Adrenal gland (tissue), 19 donors: ENCODE measurements at places on chromosomes 5 and 9.

DNA sequence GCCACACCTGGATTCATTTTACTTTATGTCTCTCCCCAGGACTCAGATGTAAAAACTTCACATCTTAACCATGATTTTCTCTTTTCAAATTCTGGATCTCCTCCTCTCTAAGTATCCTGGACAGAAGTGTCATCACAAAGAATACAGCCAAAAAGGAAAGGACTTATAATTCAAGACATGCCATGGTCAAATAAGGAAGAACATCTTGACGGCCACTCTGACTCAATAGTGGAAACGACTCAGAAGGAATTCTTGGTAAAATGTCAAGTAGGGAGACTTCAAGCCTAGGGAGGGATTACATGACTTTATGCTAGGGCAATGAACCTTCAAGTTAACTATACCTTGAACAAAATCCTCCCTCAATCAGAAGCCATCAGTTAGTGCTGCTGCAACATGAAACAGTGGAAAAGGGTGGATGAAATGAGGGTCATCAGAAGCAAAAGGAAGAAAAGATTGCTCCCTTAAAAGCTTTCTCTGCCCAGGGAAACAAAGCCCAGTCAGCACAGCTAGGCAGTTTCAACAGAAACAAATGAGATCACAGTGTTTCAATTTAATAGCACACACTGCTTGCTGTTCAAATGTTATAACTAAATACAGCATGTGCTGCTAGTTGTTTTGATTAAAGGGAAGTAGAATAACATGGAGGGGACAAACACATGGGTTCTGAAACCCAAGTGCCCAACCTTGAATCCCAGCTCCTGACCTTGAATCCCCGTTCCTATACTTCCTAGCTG lies 101.4 kb downstream of the LPAR1 start:
- no peak for DNase-seq

DNA sequence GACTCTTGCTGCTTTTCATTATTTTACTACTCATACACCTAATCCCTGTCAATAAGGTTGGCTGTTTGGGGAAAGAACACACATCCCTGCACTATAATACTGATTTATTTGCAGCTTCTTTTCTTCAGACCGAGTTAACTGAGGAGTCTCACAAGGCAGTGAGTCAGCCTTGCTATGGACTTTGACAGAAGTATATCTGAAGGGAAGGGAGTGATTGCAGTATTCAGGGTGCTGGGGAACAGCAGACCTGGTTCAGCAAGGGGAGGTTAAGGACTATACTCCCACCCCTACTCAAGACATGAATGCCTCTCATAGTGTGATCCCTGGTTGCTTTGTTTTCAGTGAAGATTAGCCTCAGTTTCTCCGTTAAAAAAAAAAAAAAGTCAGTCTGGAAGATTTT lies 99.8 kb downstream of the TLE4 start:
- DNase-seq = no peak

DNA sequence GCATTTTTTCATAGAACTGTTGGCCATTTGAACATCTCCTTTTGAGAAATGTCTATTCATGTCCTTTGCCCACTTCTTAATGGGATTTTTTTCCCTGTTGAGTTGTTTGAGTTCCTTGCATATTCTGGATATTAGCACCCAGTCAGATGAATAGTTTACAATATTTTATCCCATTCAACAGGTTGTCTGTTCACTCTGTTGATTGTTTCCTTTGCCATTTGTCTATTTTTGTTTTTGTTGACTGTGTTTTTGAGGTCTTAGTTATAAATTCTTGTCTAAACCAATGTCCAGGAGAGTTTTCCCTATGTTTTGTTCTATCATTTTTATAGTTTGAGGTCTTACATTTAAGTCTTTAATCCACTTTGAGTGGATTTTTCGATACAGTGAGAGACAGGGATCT lies 139.0 kb upstream of the TNPO1 start:
- no peak for DNase-seq

DNA sequence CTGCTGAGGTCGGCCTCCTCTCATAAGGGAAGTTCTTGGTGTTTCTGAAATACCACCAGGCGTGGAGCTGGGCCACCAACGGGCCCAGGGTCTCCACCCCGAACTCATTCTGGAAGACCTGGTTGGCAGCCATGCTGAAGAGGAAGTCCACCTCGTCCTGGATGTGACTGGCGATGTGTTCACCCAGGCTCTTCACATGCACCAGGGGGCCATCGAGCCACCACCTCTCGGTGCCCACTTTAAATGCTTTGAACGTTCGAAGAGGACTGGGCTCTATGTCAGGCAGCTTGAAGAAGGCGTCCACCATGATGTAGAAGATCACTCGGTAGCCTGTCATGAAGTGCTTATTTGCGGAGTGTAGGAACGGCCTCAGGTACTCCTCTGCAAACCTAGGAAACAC lies 15.1 kb downstream of the GLT6D1 start:
- DNase-seq = no peak

- DNase-seq = no peak
Measured at GRCh38 chr9:4980086-4980727, 4.9 kb upstream of the JAK2 start.

- DNase-seq = no peak
Measured at GRCh38 chr9:91923145-91923544, 26.9 kb downstream of the ROR2 start.

DNA sequence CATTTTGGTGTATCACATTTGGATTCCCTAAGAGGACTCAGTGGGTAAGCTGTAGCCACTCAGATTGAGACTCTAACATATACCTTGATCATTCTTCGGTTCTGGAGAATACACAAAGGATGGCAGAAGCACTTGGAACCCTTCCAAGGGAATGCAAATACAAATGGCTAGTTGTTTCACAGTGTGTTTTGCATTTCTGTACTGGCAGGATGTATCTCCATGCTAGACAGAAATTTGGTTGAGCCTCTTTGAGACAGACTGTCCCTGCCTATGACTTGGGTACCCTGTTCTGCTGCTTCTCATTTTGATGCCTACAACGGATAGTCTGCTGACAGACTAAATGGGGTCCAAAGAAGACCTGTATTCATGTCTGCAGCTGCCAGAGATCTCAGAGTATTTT lies 273.5 kb downstream of the TMEM38B start:
- DNase-seq = no peak

DNA sequence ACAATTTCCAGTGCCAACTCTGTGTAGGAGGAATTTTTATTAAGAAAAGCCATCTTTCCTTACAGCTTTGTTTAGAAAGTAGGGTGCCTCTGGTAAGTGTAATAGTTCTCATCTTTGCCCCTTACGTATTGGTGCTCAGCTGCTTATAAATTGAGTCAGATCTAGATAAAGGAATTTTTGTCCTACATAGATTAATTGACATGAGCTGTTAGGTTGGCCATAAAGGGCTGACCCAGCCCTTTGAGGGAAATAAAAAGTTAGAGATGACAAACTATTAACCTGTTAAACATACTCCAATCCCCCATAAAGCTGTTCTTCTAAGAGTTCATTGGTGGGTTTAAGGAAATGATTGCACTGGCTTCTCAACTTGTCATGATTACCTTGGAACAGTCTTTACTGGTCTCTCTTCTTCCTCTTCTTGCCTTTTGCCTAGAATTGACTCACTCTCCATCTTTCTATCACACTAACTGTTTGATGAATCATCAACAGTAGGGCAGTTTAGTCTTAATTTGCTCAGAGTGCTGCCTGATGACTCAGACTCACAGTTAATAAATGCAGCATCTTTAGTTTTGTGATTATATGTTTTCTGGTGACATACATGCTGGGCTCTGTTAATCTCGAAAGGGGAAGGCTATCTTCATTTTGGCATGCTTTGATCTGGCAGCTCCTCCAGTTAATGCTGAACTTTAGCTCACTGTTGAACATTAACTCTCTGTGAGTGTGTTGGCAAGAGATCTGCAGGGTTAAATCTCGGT lies 51.7 kb downstream of the ARHGAP26 start:
- DNase-seq = no peak

- DNase-seq = no peak
Measured at GRCh38 chr5:36939969-36940858, 63.6 kb downstream of the NIPBL start.

DNA sequence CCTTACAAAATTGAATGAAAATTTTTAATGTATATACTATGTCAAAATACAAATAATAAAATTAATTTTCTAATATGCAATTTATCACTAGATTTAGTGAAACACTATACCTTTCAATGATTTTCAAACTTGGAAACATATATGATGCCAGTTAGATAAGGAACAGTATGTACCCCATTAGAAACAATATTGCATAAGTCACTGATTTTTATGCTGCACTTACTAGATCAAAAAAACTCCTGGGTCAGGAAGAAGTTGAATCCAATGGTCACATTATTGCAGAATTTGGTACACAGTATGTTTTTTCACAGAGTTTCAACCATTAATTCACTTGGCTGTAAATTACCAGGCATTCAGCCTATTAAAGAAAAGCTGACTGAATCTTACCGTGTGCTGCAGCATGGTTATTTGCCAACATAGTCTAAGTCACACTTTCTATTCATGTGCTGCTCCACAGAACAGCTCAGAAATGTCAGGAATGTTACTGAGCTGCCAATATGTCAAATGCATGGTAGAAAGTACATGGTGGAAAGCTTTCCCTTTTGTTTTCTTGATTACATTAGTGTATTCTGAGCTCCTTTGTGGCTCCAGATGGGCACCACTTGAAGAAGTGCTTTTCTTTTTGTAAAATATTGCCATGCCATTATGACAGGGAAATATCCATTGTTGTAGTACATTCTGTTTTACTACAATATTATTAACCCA lies 9.9 kb upstream of the PRR16 start:
- no peak for DNase-seq

- no peak for DNase-seq
Measured at GRCh38 chr9:81092057-81092456, 597.3 kb downstream of the TLE1 start.

GRCh38 chr9:129701549-129701948 lies 36.1 kb downstream of the PRRX2 start:
- no peak for DNase-seq

- peak; percentile 17 for DNase-seq
Measured at GRCh38 chr9:93645149-93645889, 68.9 kb downstream of the PHF2 start.

GRCh38 chr5:126624534-126624933 lies 23.8 kb downstream of the PHAX start:
- peak; percentile 82 for DNase-seq

GRCh38 chr5:73284985-73285384 lies 112.0 kb downstream of the TMEM174 start:
- no peak for DNase-seq

DNA sequence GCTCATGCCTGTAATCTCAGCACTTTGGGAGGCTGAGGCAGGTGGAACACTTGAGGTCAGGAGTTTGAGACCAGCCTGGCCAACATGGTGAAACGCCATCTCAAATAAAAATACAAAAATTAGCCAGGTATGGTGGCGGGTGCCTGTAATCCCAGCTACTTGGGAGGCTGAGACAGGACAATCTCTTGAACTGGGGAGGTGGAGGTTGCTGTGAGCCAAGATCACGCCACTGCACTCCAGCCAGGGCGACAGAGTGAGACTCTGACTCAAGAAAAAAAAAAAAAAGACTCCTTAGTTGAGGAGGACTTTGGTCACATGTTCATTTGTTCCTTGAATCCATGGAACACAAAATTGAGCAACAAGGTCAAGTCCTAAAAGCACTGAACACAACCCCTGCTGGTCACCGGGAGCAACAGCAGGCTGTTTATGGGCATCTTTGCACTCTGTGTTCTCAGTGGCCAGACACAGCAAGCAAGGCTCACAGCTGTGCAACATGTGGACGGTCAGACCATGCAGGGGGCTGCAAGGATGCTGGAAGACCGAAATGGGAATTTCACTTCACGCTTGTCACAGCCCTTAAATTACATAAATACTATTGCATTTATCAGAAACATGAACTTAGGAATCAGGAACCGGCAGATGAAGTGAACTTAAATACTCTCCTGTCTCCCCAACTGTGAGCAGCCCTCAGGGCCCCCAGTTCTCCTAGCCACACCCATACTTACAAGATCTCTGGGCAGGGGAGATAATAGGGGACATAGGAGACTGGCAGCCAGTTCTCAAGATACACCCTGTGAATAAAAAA lies 2.8 kb downstream of the GBGT1 start:
- DNase-seq = peak; percentile 88

DNA sequence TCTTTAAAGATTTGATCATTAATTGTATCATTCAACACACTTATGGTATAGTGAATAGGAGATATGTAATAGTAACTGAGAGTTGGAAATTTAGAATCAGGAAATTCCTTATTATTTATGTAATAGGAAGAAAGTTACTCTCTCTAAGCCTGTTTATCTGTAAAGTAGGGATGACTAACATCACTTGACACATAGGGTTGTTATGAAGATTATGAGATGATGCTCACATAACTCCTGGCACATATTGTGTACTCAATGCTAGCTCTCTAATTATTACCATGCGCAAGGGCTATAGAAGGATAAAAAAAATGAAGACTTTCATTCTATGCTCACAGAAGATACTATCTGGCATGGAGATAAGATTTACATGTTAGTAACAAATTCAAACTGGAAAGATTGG lies 149.9 kb downstream of the ISOC1 start:
- no peak for DNase-seq

DNA sequence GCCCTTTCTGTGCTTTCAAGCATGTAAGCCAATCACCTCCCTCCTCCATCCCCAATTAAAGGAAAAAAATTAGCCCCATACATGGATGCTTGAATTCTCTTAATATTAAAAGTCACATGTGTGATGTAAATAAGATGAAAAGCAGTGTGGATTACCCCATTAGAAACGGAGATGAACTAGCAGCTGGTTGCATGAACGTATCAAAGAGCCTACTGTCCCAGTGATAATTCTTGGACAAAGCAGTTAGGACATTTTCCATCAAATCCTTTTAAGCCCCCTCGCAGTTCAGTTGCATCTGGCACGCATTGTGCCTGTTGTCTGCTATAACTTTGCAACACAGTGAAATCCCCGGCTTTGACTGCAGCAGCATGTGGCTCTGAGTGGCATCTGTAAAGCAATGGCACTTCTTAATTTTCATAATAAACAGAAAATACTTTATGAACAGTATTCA lies 285.6 kb downstream of the FBXL7 start:
- no peak for DNase-seq

- no peak for DNase-seq
Measured at GRCh38 chr5:109155625-109156024, 254.1 kb downstream of the PJA2 start.

GRCh38 chr9:126423142-126423915 lies 96.7 kb downstream of the MVB12B start:
- no peak for DNase-seq

- no peak for DNase-seq
Measured at GRCh38 chr5:187617-188451, 3.5 kb upstream of the LRRC14B start.

DNA sequence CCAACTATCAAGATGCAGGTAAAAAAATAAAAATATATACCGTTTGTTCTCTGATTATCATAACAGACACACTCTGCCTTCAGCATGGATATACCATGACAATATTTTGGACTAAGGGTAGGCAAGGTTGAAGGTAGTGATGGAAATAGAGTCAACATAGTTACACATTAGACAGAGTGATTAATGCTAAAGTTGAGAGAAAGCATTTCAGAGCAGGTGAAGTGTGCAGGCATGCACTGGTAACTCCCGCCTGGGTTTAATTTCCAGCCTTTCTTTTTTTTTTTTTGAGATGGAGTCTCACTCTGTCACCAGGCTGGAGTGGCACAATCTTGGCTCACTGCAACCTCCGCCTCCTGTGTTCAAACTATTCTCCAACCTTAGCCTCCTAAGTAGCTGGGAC lies 458.5 kb downstream of the TLR4 start:
- DNase-seq = no peak
